Stimulated activated CD8-positive, alpha-beta memory T cell treated with anti-CD3 and anti-CD28 coated beads, Interleukin-12 subunit alpha, Interleukin-12 subunit beta, amount 100 ng/mL, for 4 hours (primary cell): ENCODE measurements at places on chromosomes 2 and 18.

DNA sequence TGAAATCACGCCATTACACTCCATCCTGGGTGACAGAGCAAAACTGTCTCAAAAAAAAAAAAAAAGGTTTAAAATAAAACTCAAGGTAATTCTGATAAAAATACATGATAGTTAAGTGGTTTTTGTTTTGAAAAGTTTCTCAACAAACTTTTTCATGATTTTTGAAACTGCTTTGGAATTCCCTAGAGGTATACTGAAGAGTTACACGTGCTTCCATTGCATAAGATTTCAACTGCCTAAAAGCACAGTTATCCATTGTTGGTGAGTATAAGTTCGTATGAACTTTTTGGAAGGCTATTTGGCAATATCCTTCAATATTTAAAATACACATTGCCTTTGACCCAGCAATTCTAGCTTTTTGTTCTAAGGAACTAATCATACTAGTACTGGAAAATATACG lies 74.9 kb downstream of the USP34 start:
- no peak for DNase-seq

DNA sequence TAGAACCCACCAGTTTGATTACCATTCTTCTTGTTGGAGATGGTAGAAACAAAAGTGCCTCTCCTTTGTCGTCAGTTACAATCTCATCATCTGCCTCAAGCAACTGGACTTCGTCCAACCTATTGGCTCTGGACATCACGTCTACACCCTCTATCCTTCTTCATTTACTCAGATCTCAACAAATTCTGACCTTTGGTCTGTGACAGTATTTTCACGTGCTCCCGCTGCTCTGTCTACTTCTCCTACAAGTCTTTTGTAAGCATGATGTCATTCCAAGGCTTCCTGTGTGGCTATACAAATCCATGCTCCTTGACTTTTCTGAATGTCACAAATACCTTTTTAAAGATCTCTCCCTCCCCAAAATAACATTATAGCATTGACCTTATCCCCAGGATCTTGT lies 43.0 kb upstream of the PID1 start:
- no peak for DNase-seq

- DNase-seq: no peak
Observed at GRCh38 chr2:23021311-23022120, 363.5 kb upstream of the KLHL29 start.

DNA sequence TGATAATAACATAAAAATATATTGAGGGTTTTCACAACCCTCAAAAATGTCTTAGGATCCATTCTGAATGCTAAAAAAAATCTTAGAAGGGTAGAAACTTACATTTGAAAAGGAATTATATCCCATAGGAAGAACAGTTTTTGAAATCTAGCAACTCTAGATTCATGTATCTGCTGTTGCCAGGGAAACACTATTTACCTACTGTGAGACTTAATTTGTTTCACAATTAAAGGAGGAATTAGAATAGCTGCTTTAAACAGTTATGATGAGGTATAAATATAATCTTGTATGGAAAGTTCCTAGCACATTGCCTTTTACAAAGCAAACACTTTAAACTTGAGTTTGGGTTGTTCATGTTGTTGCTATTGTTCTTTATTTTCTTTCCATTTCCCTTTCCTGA lies 988.2 kb downstream of the SUCLG1 start:
- DNase-seq: no peak

GRCh38 chr2:225690153-225690552 lies 290.6 kb downstream of the NYAP2 start:
- no peak for DNase-seq

- no peak for DNase-seq
Observed at GRCh38 chr2:240426845-240427721, 8.4 kb upstream of the GPC1 start.

DNA sequence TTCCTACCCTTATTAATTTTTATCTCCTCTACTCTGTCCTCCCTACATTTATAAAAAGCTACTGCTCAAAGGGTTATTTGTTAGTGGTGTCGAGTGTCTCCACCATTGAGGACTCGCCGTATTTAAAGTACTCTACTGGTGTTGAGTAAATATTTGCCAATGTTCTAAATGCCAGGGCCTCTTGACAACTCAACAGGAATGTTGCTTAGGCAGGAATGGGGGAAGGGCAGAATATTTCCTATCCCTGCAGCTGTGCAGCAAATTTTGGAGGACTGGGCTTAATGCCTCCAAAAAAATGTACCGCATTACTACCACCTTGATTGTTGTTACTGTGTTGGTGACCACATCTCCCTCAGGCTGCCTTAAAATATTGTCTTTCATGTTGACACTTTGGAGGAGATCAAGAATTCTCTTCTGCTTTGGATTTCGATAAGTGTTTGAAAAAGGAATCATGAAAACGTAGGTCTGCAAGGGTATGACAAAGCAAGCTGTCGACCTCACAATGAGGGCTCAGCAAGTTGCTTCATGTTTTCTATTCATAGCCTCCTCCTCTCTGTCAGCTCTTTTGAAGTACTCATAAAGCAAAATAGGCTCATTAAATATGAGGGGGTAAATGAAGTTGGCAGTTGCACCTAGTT lies 84.3 kb downstream of the EFEMP1 start:
- no peak for DNase-seq

- DNase-seq: no peak
Observed at GRCh38 chr2:165827016-165827920, 33.2 kb upstream of the GALNT3 start.

DNA sequence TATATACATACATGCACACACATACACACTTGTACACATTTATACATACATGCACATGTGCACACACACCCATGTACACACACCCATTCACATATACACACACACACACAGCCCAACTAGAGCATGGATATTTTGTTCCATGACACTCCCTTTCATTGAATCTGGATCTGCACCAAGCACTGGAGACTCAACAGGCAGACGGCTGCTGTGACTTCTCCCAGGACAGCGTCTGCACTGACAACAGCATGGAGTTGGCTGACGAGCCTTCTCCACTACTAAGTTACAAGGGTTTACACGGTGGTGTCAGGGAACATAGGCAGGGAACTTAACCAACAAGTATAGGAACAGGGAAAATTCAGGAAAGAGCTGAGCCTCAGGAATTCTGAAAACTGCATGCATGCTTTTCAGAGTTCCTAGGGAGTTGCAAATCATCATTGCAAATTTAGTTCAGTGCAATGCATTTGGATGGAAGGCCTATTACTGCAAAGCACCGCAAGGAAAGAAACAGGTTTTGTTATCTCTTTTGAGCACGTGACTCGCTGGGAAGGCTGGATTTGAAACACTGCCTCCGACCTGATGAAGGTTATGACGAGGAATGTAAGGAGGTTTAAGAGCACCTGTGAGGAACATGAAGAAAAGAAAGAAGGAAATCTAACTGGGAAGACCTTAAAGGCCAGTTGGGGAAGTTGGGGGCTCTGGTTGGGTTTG lies 35.9 kb downstream of the TMEM18 start:
- DNase-seq: no peak

- no peak for DNase-seq
Observed at GRCh38 chr2:86753606-86754005, 33.5 kb downstream of the RMND5A start.
